ENCODE measurements at places on chromosomes 2 and 18.
A peak's percentile ranks its signal among the peaks of the same experiment; 100 is the strongest.

DNA sequence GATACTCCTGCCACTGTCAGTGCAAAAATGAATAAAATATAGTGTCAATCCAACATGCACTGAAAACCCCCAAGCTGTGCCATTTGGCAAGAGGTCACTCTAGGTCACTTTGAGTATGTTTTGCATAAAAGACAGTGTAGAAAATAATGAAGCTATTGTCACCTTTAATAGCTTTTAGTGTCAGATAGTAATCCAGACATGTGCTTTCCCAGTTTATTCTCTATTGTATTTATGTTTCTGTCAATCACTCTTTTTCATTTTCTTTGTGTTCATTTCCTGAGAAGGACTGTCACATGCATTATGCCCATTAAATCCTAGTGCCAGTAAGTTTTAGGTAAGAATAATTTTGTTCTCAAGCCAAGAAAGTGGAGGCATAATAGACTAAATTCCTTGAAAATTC is 1073.9 kb upstream of the CDH2 start:
- DNase-seq, result no peak

GRCh38 chr2:231593666-231594065 is 1.0 kb downstream of the TEX44 start:
- no peak for DNase-seq

DNA sequence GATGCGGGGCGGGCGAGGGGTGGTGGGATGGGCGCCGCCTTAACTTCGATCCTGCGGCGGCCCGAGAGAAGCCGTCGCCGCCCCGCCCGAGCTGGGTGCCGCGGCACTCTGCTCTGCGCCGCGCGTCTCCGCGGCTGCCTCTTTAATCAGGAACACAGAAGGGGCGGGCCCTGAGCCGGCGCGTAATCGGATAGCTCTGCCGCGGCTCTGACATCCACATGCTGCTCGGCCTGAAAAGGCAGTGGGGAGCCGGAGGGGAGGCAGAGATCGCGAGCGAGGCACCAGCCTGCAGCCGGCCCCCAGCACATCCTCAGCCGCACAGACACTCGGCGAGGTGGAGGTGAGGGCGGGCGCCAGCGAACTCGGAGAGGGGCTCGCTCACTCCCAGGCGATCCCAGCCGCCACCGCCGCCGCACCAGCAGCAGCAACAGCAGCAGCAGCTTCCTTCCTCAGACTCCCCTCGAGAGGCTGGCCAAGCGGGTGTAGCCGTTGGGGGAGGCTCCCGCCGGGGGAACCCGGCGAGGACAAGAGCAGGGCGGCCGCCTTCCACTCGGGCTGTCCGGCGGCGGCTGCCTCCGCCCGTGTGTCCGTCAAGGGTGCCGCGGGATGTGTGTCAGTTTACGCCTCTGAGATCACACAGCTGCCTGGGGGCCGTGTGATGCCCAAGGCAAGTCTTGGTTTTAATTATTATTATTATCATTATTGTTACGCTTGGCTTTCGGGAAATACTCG is at the start of gene NRP2:
Gene NRP2, plus strand, starts transcription at position 263 of the 732 bp plus-strand sequence. CDS start 790 bp downstream, outside the sequence.
- peak; percentile 96 for DNase-seq

GRCh38 chr18:40013001-40013609 is 1941.9 kb upstream of the PIK3C3 start:
- DNase-seq, result no peak

- peak; percentile 23 for DNase-seq
Measured at GRCh38 chr2:66364495-66365333, 70.2 kb upstream of the MEIS1 start.
